ENCODE measurements at places on chromosomes 11 and 22.

- DNase-seq: no peak
These were observed 34.3 kb upstream of the MICAL2 start for GRCh38 chr11:12075822-12076821.

- DNase-seq: peak; percentile 49
These were observed 737 bp downstream of the BCL2L13 start for GRCh38 chr22:17639247-17639741.

GRCh38 chr11:76067099-76067498 lies 139.2 kb downstream of the WNT11 start:
- no peak for DNase-seq

GRCh38 chr11:55707029-55707428 lies 45.0 kb downstream of the OR4C6 start:
- DNase-seq: no peak

GRCh38 chr22:49381595-49382450 lies 445.9 kb downstream of the BRD1 start:
- DNase-seq: peak; percentile 36

- DNase-seq: no peak
These were observed 486.4 kb upstream of the ISX start for GRCh38 chr22:34579519-34579918.

DNA sequence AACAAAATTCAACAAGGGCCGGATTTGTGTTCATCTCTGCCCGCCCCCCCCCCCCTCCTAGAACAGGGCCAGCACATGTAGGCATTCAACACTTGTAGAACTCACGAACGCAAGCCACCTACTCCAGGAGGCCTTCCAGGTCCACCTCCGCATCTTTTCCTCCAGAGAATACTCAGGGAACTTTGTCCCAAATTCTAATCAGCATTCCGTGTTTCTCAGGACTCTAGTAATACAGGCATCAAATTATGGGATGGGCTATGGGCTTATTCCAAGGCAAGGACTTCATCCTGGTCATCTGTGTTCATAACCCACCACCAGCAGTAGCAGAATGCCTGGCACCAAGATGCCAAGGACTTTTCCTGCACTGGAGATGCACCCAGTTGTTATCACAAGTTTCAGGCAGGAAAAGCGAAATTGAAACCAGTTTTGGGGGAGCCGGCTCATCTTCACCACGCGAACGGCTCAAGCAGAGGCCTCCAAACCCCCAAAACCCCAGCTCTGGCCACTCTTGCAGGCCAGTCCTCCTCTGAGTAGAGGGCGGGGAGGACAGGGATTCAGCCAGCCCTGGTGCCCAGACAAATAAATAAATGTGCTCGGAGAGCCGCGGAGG lies 462 bp downstream of the UBE2L6 start:
- DNase-seq: no peak

- DNase-seq: peak; percentile 70
These were observed 43.6 kb downstream of the CTSC start for GRCh38 chr11:88293931-88294330.

DNA sequence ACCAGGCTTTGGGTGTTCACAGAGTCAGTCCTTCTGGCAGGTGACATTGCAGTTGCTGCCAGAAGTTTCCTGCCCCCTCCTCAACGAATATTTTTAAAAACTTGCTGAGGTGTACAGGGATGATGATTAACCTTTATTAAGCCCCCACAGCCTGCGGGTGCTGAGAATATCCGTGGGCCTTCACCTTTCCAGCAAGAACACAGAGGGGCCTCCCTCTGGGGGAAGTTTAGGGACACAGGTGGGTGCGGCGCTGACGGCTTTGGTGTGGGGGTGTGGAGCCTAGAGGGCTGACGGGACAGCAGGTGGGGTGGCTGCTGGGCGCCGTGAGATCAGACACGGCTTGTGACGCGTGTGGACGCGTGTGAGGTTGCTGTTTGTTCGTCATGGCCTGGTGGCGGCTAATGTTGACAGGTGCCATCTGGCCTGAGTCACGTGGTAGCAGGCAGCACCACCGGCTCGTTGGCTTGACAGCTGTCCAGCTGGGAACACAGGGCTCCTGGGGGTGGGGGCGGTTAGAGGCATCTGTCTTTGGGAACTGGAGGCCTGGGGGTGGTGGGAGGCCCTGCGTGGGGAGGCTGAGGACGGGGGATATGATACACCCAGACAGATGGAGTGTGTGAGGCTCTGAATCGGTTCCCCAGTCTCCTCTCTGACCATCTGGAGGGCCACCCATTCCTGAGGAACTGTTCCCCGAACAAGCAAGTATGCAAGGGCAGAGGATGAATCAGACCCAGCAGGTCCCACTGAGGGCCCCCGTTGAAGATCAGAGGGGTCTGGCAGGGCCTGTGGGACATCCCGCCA lies 12.5 kb upstream of the LRRC10B start:
- no peak for DNase-seq

- peak; percentile 70 for DNase-seq
These were observed at the start of gene CTSF for GRCh38 chr11:66568124-66568916. Gene CTSF, minus strand, starts transcription at chr11:66568606. Its CDS starts 120 bp downstream, at chr11:66568486.

GRCh38 chr22:45544588-45545170 lies 42.0 kb downstream of the FBLN1 start:
- DNase-seq: no peak

DNA sequence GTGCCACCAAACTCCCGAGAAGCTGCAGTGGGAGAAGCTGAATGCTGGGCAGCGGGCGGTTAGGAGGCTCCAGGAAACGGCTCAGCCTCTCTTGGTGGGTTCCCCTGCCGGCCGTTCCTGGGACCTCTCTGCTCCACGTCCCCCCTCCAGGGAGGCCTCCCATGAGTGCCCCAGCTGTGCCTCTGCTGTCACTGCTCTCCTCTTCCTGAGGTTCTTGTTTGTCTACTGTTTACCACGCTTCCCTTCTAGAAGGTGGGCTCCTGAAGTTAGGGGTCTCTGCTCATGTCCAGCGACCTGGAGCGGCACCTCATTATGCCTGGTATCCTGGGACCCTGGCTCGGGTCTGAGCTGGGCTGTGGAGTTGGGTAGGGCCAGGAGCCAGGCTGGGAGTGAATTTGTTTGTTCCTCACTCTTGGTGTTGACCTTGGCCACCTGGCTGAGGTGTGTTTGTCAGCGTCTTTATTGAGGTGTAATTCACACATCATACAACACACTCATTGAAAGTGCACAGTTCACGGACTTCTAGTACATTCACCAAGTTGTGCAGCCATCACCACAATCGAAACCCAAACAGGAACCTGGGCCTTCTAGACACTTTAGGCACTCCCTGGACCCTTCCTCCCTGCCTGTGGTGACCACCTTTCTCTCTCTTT lies 37.8 kb upstream of the GRAMD4 start:
- DNase-seq: no peak

DNA sequence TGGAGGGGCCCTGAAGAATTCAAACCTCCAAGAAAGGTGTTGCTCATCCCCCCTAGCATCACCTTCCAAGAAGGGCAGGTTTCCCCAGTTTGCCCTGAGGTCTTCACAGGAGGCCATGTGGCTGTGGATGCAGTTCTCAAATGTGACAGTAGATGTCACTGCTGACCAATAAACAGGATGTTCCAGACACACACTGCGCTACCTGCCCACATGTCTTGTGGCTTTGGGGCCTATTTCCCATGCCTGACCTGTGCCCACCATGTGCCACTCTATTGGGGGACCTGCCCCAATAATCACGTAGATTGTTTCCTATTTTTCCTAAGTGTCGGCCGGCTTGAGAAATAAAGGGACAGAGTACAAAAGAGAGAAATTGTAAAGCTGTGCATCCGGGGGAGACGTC lies 4.5 kb downstream of the GSTT2 start:
- DNase-seq: no peak

- no peak for DNase-seq
These were observed 4.7 kb downstream of the TCIRG1 start for GRCh38 chr11:68043349-68044144.

GRCh38 chr11:118514103-118514502 lies 13.2 kb upstream of the TTC36 start:
- DNase-seq: no peak

- DNase-seq: no peak
These were observed 145.7 kb upstream of the TRPC6 start for GRCh38 chr11:101729406-101730078.

- peak; percentile 96 for DNase-seq
These were observed 43.5 kb upstream of the TCF20 start for GRCh38 chr22:42313804-42314581.

DNA sequence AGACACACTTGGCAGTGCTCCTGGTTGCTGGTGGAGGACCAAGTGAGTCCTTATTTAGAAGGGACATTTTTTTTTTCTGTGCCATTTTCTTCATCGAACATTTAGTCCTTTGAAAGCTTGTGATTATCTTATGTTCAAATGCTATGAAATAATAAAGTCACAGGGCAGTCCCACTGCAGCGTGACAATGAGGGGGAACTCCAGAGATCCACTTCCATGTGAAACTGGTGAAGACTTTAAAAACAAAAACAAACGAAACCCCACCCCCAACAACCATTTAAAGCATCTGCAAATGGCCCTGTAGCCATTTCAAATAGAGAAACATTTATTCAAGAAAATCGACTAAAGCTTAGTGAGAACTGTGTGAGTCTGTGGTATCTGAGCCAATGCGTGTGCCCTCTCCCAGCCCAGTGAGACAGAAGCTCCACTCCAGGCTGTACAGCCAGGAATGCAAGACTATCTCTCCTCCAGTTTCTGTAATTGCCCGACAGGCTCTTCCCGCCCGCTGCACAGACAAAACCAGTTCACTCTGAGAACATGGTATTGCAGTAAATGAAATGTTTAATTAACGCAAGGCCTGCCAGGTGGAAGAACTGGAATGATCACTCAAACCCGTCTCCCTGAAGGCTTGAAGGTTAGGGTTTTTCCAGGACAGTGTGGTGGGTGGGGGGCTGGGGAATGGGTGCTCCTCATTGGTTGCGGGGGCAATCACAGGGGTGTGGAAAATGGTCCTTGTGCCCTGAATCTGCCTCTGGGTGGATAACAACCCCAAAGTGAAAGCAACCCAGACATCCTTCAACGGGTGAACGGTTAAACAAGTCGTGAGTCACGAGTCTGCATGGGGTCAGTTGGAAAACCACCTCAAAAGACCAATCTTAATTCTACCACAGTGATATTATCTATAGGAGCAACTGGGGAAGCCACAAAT lies 8.4 kb downstream of the KRTAP5-6 start:
- peak; percentile 42 for DNase-seq

DNA sequence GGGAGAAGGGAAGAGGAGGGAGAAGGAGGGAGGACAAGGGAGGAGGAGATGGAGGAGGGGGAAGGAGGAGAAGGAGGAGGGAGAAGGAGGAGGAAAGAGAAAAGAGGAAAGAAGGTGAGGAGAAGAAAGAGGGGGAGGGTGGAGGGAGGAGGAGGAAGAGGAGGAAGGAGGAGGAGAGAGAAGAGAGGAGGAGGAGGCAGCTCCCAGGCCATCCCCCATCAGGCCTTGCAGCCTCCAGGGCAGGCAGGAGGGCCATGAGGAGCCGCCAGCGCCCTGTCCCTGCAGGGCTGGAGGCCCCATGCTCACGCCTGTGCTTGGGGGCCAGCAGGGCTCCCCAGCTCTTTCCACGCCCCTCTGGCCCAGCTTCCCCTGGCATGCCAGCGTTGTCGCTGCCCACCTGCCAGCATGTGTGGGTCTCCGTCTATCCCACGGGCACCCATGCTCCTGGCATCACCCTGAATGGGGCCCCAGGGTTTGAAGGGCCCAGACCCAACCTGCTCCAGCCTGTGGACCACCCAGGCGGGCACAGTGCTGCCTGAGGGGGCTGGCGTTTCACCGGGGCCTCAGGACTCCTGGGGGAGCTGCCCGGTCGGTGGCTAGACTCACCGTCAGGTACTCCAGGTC lies 5.2 kb downstream of the TSPAN32 start:
- DNase-seq: peak; percentile 42

GRCh38 chr11:14081581-14082231 lies 119.2 kb downstream of the SPON1 start:
- DNase-seq: no peak

DNA sequence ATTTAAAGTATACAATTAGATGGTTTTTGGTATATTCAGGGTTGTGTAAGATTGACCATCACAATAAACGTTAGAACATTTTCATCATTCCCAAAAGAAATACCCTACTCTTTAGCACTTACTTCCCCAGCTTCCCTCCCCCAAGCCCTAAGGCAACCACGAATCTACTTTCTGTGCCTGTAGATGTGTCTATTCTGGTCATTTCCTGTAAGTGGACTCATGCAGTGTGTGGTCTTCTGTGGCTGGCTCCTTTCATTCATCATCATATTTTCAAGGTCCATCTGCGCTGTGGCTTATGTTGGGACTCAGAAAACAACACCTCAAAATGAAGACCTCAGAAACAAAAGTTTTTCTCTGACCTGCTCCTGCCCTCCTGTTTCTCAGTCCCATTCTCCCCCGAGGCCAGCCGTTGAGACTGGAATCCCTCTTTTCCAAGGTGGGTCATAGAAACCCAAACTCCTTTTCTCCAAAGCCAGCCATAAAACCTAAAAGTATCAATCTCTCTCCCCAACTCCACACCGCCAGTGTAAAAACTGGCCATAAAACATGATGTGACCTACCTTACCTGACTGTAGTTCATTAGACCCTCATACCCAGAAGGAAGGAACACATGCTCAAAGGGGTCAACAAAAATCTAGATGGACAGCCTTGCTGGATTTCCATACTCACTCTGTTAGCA lies 12.9 kb upstream of the TMPRSS13 start:
- no peak for DNase-seq

- no peak for DNase-seq
These were observed 67.8 kb upstream of the A4GALT start for GRCh38 chr22:42788466-42788865.

DNA sequence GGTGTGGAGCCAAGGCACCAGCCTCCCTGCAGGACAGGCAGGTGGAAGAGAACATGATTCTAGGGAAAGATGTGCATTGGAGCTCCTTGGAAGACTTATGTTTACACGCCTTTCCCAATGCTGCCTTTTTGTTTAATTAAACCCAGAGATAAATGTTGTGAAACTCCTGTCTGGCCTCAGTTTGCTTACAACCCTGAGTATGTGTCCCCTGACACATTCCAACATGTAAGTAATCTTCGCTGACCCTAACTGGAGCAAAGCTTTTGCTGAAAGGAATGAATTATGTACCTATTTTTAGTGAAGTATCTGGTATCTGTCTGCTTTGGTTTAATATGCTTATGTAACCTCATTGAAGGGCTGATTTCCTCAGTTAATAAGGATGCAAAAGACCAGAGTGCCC lies 56.7 kb downstream of the APIP start:
- DNase-seq: peak; percentile 20

GRCh38 chr11:116697639-116698038 lies 75.1 kb downstream of the BUD13 start:
- DNase-seq: no peak

GRCh38 chr11:65524014-65524740 lies 706 bp upstream of the SCYL1 start:
- DNase-seq: peak; percentile 63

DNA sequence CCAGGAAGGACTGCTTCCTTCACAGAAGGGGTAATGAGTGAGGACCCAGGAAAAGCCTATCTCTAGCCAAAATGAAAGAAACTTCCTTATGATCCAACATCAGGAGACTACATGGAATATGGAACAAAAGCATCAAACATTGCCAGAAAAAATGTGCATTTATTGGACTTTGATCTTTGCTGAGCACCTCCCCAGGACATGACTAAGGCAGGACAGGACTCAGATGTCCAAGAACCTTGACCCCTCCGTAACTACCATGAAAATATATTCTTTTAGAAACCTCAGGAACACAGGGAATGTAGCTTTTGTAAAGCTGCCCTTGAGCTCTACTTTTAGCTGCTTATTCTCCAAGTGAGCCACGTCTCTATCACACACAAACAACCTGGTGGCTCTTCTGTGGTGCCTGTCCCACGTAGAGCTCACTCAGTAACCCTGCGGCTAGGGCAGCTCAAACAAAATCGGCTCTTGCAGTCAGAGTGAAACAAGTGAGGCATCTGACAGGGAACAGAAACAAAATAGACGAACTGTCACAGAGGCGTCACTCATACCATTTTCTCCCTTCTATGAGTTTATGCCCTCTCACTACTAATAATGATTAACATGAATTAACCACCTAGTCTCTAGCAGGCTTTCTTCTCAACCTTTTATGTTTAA lies 471.5 kb upstream of the API5 start:
- no peak for DNase-seq

Measured in endodermal cell (in vitro differentiated cells).